ENCODE measurements at places on chromosomes 16 and 17.
A peak's percentile ranks its signal among the peaks of the same experiment; 100 is the strongest.

GRCh38 chr16:4018391-4018790 lies 97.9 kb downstream of the ADCY9 start:
- no peak for DNase-seq

- no peak for DNase-seq
Measured at GRCh38 chr17:10666906-10667305, 9.8 kb upstream of the MYH3 start.

- no peak for DNase-seq
Measured at GRCh38 chr17:82121246-82121645, 23.2 kb upstream of the FASN start.

DNA sequence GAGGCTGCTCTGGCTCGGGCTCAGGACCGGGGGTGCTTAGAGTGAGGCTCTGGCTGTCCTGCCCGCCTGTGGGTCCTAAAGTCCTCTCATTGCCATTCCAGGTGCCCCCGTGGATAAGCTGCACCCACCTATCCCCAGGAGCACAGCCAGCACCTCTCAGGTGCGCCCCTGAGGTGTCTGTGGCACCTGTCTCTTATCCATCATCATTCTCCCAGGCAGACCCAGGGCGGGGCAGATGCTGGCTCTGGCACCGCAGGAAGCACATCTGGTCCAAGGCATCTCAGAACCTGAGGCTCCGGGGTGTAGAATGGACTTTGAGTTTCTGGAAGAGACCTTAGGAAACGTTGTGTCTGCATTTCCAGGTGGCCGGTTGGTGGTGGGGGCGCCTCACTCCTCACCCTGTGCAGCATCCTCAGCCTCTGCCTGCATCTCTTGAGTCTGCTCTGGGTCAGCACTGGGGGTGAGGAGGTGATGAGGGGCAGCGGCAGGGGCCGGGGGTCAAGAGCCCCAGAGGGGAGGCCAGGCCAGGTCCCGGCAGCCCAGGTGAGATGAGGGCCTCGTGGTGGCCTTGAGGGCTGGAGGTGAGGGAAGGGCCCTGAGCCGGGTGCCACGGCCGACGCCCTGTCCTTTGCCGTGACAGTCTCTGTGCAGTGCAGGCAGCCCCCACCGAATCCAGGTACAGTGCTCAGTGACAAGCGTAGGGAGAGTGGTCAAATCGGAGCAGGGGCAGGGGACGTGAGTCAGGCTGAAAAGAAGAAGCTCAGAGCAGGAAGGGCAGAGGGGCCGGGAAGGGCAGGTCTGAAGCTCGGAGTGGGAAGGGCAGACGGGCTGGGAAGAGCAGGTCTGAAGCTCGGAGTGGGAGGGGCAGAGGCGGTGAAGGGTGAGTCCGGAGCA lies 173.5 kb downstream of the NPIPB11 start:
- no peak for DNase-seq

GRCh38 chr17:82940226-82941020 lies 100.6 kb upstream of the ZNF750 start:
- DNase-seq: no peak

DNA sequence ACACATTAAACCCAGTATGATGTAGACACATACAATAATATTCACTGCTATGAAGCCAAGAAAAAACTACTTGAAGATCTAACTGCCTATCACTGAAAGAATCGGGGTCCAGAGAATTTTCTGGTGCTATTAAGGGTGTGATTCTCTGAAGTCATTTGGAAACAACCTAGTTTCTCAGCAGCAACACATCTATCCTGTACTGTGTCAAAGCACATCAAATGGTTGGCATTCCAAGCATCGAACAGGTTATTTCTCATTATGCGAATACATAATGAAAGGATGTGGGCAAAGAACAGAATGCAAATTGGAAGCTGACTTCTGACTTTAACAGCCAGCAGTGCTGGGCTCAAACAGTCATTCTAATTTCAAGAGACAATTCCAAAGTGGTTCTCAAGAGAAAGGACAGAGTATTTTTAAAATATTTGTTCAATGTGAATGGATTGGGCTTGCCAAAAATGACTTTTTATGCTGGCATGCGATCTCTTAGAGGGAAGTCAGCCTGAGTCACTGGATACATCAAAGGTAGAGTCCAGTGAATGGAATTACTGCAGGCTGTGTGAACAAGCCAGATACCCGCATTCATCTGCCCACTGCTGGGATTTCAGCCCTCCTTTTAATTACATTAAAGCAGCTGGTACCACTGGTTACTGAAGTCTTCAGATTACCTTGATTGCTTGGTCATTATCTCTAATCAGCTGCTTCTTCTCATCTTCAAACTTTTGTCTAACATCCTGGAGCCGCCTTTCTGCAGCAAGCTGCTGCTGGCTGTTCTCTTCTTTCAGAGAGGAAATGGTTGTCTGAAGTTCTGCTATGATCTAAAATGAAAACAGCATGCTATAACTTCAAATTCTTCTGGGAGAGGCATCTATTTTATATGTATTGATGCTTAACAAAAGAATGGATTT lies 181.2 kb upstream of the AXIN2 start:
- no peak for DNase-seq

DNA sequence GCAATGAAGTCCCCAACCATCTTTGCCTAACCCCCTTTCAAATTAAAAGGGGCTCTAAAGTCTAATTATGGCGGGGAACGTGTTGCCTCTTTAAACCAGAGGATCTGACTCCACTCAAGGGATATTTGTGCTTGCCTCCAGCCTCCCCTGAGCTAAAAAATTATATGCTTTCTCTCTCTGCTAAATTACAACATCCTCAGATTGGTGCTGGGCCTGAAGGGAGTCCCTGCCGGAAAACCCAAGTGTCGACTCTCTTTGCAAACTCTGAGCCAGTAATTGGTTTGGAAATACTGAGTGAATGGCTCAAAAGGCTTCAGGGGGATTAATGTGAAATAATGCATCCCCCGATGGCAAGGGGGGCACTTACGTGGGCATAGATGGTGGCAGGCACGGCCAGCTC lies 208.5 kb upstream of the TNRC6C start:
- DNase-seq: no peak

DNA sequence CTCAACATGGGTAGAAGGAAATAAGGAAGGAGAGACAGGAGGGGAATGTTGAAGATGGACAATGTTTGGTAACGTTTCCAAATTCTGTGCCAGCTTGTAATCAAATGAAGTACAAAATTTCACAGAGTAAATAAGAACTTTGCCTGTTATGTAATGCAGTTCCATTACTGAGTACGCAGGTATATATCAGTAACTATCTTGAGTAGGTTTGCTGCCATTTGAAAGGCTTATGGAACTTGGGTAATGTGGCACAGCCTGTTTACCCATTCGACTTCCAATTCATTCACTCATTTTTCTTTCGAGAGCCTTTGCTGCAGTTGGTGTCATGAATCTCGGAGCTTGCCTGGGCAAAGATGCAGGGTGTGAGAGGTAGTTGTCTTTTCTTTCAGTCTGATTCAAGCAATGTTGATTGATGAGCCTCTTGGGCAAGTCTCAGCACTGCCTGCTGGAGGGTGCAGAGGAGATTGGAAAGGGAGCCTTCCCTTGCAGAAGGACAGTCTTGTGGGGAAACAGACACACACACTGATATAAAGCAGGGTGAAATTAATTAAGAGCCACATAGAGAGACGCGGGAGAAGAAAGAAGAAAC lies 53.4 kb downstream of the ZNF18 start:
- DNase-seq: no peak

GRCh38 chr16:67917140-67917851 lies 14.4 kb downstream of the CTRL start:
- no peak for DNase-seq

DNA sequence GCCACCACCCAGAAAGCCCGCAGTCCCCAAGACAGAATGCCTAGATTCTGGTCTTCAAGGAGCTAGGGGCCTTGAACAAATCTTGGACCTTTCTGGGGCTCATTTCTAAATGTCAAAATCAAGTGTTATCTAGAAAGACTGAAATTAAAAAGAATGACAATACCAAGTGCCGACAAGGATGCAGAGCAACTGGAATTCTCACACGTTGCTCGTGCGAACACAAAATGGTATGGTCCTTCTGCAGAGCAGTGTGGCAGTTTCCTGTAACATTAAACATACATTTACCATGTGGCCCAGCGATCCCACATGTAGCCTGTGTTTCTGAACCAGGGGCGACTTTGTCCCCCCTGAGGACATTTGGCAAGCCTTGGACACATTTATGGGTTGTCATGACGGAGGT lies 137.9 kb downstream of the GAS7 start:
- DNase-seq: no peak

- no peak for DNase-seq
Measured at GRCh38 chr17:66570447-66571195, 264.3 kb upstream of the CACNG5 start.

GRCh38 chr16:67441907-67442306 lies 11.0 kb downstream of the HSD11B2 start:
- DNase-seq: no peak

GRCh38 chr16:76488065-76488417 lies 210.8 kb downstream of the CNTNAP4 start:
- no peak for DNase-seq

DNA sequence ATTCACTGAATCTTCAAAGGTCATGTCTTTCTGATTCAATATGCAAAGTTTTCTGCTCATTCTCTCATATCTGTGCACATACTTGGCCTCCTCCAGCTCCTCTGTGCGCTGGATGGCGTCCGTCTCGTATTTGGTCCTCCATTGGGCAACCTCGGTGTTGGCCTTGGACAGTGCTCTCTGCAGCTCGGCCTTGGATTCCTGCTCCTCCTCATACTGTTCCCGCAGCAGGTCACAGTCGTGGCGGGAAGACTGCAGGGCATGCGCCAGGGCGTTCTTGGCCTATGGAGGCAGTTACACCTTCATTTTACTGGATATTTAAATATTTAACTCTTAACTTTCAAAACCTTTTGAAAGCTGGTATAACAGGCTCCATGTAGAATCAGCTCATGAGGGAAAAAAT lies 8.2 kb upstream of the MYH1 start:
- DNase-seq: no peak

DNA sequence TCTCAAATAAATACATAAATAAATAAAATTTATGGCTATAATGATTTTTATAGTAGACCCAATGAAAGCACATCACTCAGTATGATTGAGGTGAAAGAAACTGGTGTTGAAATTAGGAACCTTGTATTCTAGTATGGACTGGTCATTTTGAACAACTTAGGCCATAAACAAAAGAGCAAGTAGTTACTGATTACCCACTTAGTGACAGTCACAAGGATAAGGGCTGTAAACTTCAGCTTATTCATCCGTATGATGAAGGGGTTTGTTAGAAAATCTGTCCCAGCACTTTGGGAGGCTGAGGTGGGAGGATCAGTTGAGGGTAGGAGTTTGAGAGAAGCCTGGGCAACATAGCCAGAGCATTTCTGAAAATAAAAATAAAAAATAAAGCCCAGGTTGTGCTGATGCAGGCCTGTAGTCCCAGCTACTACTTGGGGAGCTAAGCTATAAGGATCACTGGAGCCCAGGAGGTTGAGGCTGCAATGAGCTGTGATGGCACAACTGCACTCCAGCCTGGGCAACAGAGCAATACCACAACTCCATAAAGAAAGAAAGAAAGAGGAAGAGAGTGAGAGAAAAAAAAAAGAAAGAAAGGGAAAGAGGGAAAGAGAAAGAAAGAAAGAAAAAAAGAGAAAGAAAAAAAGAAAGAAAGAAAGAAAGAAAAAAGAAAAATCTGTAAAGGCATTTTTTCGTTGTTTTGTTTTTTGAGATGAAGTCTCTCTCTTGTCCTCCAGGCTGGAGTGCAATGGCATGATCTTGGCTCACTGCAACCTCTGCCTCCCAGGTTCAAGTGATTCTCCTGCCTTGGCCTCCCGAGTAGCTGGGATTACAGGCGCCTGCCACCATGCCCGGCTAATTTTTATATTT lies 4.2 kb upstream of the SPAG9 start:
- DNase-seq: no peak

GRCh38 chr17:37490638-37491614 lies 1.2 kb downstream of the DUSP14 start:
- no peak for DNase-seq

DNA sequence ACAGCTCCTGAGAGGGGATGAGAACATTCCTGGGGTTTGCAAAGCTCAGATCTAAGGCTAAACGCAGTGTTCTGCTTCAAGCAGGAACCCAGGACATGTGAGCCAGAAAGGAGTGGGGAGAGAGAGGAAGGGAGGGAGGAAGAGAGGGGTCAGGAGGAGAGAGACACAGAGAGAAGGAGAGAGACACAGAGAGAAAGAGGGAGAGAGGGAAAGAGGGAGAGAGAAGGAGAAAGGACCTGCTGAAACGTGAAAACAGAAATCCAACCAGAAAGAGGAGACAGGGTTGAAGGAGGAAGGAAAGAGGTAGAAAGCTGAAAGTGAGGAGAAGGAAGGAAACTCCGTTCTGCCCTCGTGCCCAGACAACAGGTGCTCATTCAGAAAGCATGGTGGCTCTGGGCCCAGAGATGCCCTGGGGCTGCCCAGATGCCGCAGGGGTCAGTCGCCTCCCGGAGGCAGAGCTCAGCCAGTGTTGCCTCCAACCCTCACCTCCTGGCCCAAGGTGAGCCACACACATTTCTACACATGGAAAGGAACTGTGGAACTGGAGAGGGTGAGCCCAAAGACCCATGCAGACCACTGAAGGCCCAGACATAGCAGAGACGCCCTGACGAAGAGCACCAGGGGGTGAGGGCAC lies 49.0 kb upstream of the ENPP7 start:
- DNase-seq: no peak

GRCh38 chr17:80219013-80219762 lies 945 bp downstream of the SGSH start:
- DNase-seq: no peak

- no peak for DNase-seq
Measured at GRCh38 chr17:897970-898619, 81.5 kb downstream of the NXN start.

- peak; percentile 72 for DNase-seq
Measured at GRCh38 chr16:31073142-31073969, 684 bp downstream of the ZNF668 start.

DNA sequence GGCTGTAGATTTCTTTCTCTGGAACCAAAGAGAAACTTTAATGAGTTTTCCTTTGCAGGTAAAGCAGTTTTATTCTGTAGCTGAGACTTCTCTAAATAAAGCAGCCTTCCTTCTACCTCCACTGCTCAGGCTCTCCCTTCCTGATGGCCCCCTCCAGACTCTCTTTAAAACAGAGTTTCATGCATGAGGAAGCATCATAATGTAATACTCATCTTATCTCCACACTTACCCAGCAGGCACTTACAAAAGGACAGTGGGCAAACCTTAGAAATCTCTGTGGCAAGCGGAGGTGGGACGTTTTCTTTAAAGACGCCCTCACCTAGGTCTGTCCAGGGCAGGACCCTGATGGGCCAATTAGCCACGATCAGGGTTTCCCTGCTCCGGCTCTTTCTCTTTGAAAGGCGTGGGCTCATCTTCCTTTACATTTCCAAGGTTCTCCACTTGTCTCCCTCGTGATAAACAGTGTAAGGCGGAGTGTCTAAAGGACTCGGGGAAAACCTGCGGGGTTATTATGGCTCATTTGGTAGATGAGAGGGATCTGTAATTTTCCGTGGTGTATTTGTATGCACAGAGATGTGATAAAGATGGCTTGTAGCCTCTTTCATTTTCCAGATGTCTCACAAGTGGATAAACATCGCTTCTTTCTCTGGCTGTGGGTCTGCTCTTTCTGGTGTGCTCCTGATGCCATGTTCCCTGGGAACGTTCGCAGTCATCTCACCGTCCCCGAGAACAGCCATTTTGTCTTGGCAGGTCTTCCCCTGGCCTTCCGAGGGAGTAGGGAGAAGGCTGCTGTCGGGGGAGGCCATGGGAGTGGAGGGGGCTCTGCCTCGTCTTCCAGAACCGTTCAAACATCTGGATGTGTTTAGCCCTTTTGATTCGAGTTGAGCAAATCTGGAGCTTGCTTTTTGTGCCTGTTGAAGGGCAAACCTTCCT lies 239.0 kb downstream of the CCDC182 start:
- no peak for DNase-seq

All from progenitor cell of endocrine pancreas (in vitro differentiated cells).